ENCODE measurements at places on chromosomes 2 and 18. TPM values are rescaled to one million over a fixed set of nuclear protein-coding genes. Genes with fewer than 3 reads are reported as not detected.

C1QL2 gene
- total RNA-seq, result not detected

VPS4B gene
- total RNA-seq, result 41.4 TPM

CPLX4 gene
- not detected for total RNA-seq

FNDC4 gene
- total RNA-seq, result 8.1 TPM

GPR75 gene
- total RNA-seq, result 3.7 TPM

MC2R gene
- not detected for total RNA-seq

IL1R1 gene
- total RNA-seq, result 13.3 TPM

SCYGR4 gene
- total RNA-seq, result not detected

ATP6V1B1 gene
- total RNA-seq, result 0.66 TPM

CYS1 gene
- 1.4 TPM for total RNA-seq

RAX gene
- total RNA-seq, result not detected

GULP1 gene
- 58.5 TPM for total RNA-seq

KIAA2012 gene
- 0.24 TPM for total RNA-seq

SPC25 gene
- 10.1 TPM for total RNA-seq

SIX2 gene
- 0.11 TPM for total RNA-seq
